Vagina (tissue), 2 donors: ENCODE measurements at places on chromosomes 5 and 9. TPM values are rescaled to one million over a fixed set of nuclear protein-coding genes. Genes with fewer than 3 reads are reported as not detected.

Gene LCN6
- 17.9 TPM for total RNA-seq

Gene SLC45A2
- not detected for total RNA-seq

Gene LCN1
- total RNA-seq = not detected

Gene PDE4D
- total RNA-seq = 86.9 TPM

Gene HACD4
- 3.2 TPM for total RNA-seq

Gene ADAMTS2
- 17.4 TPM for total RNA-seq

Gene ADAMTS13
- 2.0 TPM for total RNA-seq

Gene FAM153A
- total RNA-seq = 4.2 TPM

Gene SPINK5
- total RNA-seq = 235 TPM

Gene PKN3
- 8.3 TPM for total RNA-seq
